GM12891 (cell line): ENCODE measurements at places on chromosomes 3 and 15.

DNA sequence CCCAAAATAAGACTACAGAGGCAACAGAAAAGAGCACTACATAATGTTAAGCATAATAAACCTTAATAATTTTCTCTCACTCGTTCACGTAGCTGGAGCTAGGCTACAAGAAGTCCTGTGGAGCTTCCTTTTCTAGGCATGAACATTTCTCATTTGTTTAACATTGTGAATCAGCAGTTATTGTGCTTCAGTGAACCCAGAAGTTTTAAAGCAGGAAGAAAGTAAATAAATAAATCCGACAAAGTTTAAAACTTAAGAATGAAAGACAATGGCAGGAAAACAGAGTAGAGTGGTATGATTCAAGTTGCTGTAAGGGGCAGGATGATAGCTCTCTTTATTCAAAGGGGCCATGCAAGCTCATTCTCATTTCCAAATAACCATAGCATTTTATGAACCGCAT is 191.8 kb downstream of the LSAMP start:
- no peak for DNase-seq

DNA sequence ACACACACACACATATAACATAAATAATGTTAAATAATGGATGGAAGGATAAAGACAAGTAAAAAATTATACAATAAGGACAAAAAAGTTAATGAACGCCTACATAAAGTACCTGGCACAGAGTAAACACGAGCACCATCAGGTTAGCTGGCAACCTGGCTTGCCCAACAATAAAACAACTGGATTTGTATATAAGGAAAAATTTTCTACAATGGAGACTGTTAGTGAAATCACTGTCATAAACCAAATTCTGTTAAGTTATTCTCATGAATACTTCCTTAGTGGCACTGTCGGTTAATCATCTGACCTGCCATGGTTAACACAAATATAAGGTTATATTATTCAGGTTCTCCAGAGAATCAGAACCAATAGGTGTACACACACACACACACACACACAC is 54.8 kb downstream of the DPH6 start:
- no peak for DNase-seq

DNA sequence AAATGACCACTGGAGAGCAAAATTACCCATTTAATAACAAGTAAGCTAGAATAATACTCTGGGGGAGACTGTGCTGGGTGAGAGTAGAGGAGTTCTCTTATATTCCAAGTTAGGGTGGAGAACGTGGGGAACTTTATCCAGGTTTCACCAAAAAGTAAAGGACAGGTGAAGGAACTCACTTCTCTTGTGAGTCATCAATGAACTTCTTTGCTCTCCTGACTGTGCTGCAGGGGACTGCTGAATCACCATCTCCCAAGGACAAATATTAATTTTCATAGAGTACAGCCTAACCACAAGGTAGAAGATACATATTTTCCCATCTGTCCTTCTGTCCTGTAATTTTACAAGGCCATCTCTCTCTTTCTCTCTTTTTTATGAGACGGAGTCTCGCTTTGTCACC is 8.3 kb upstream of the PDCD6IP start:
- DNase-seq: no peak

DNA sequence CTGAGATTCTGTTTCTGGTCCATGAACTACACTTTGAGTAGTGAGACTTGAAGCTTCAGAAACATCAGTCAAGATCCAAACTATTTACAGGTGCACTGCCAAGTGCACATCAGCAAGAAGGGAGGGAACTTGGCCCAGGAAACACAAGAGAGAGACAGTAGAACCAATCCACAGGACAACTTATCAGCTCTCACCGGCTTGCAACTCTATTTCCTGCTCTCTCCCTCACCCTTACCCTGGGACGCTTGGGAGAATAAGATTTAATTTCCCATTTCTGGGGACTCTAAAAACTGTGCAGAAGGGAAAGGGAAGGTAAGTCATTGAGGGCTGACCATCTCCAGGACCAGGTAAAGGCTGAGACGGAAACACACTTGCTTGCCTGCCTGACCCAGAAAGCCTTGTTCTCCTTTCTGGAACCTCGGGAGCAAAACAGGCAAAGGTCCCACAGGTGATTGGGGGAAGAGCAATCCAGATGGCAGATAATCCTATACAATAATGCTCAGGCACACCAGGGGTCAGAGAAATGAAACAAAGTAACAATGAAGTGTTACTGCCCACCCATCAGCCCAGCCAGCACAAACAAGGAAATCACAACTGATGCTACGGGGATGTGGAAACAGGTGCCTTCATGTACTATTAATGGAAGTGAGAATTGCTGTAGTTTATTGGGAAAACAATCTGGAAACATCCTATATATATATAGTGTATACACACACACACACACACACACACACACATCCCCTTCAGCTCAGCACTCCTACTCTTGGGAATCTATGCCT is 154.4 kb downstream of the XXYLT1 start:
- DNase-seq: no peak

DNA sequence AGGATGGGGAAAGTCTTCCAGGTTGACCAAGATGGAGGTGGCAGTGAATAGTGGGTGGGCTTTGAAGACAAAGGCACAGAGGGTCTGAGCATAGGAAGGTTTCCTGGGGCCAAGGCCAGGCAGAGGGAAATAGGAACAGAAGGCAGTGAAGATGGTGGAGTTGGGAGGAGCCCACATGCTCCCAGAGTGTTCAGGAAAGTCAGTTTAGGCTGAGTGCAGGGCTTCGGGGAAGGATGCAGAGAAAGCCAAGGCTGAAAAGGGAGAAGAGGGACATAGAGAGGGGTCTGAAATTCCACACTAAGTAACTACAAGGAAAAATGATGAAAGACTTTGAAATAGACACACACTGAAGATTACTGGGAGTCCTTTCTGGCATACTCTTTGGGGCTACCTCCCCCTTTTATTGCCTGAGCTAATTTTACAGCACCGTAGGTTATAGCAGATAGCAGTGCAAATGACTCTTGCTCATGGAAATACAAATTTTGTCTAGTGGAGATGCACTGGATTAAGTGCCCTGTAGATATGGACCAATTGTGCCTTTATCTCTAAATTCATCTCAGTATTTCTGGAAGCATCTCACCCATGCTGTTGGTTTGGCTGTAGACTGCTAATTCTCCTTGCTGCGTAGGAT is 3.8 kb downstream of the CX3CR1 start:
- DNase-seq: no peak

- DNase-seq: no peak
These were observed 21.9 kb upstream of the FRMD5 start for GRCh38 chr15:44216958-44217357.

DNA sequence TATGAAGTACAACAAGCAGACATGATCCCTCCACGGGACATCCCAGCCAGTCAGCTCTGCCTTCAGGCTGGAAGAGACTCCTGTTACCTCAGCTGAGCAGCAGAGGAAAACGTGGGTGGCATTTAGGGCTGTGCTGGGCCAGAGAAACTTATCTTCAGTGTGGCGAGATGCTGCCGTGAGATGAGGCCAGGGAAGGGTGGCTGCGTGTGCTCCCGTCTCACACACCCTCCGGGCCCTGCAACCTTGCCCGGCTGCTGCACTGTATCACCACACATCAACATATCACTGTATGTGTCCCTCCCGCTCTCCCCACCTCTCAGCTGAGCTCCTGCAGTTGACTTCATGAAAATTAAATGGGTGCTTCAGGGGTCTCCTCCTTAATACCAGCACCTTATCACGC is 23.4 kb downstream of the BMF start:
- DNase-seq: no peak

DNA sequence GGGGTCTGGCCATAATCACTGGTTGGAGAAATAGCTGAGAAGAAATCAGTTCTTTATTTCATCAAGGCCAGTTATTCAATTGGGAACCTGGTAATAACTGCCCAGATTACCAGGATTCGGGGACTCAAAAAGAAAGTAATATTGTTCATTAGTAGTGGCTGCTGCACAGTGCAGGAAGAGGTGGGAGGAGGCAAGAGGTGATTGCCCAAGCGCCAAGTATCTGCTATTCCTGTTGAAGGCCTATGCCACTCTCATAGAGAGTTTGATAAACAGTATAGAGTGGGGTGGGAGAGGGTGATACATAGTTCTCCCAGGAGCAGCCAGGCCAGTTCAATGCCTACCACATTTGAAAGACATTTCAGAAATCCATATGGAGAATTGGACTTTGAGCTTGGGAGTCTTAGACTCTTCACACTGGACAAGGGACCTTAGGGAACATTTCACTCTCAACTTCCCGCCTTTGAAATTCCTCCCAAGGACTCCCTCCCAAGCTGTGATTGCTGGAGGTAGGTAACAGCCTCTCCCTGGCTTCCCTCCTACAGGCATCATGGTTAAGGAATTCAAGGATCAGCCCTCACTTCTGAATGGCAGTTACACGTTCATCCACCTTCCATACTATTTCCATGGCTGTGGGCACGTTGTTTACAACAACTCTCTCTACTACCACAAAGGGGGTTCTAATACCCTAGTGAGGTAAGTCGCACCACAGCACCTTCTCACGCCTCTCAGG is 59.8 kb downstream of the GLDN start:
- DNase-seq: no peak

DNA sequence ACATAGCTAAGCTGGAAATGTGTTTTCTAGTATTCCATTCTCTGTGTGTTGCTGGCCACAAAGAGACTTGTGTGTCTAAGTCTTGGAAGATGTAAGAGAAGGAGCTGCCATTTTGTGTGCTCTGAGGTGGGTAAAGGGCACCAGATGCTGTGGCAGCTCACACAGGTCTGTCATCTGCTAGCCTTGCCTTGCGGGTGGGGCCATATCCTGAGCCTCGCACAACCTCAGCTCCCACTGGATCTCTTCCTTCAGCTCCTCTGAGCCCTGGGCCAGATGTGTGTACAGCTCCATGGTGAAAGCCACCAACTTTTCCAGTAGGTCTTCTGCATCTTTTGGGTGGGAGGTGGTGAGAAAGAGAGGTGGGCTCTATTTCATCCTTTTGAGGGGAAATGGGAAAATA is 6.7 kb upstream of the TMC3 start:
- DNase-seq: no peak

DNA sequence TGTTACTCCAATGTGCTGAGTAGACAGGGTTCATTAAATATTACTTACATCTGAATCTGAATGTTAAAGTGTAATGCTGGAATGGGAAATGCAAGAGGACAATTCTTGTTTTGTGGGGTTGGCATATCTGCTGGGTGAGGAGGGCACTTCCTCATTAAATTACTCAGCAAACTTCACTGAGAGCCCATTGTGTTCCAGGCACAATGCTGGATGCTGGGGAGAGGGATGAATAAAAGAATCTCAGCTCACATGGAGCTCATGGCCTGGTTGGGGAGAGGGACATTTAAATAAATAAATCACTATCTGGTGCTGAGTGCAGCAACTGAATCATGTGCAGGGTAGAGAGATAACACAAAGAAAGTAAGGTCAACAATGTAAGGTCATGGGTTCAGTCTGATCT is 199.2 kb upstream of the CFAP20DC start:
- no peak for DNase-seq

- no peak for DNase-seq
These were observed 104.1 kb upstream of the TNFAIP8L3 start for GRCh38 chr15:51198701-51199232.

DNA sequence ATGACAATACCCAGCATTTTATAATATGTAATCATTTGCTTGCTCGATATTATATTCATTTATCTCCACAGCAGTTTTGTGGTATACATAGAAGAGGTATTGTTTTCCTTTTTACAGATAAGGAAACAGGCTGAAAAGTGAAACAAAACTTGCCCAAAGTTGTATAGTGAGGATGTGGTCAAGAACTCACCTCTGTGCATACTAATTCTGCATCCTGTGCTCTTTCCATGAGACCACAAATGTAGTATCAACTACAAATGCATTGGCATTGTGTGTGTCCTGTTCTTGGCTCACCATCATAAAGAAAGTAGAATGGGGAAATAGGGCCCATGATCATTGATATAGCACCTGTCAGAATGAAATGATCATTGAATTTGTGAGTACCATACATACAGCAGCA is 167.3 kb downstream of the NECTIN3 start:
- no peak for DNase-seq

DNA sequence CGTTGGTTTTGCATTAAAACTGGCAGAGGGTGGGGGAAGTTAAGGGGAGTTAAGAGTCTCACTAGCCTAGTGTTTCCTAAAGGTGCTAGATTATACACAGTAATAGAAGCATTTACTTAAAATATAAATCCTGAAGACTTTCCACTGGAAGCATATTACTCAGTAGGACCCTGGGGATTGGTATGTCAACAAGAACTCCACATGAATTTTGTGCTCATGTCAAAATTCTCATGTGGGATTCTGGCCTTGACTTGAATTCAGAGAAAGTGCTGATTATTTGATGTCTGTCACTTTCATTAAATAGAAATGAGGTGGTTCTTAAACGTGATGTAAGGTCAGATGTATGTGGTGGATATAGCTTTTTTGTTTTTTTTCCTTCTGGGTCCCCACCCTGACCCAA is 997.2 kb downstream of the TUSC7 start:
- DNase-seq: no peak

GRCh38 chr3:123652342-123652984 is 67.6 kb upstream of the HACD2 start:
- peak; percentile 56 for DNase-seq

- no peak for DNase-seq
These were observed 12.5 kb downstream of the RBM5 start for GRCh38 chr3:50100956-50101845.

DNA sequence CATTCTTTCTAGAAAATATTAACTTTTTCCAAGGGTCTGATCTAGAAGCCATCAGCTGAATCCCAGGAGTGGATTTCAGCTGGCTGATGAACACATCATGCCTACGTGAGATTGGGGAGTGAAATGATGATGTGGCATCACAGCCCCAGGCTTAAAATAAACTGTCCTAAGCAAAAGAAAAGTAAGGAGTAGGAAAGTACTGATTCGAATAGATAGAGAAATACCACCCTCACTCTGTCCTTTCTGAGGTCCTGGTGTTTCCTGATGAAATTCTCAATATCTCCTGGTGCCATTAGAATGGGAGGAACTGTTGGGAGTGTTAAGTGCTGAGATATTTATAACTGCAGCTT is 376.8 kb upstream of the SEMA6D start:
- DNase-seq: no peak

GRCh38 chr3:185210621-185211142 is 43.2 kb downstream of the EHHADH start:
- no peak for DNase-seq

DNA sequence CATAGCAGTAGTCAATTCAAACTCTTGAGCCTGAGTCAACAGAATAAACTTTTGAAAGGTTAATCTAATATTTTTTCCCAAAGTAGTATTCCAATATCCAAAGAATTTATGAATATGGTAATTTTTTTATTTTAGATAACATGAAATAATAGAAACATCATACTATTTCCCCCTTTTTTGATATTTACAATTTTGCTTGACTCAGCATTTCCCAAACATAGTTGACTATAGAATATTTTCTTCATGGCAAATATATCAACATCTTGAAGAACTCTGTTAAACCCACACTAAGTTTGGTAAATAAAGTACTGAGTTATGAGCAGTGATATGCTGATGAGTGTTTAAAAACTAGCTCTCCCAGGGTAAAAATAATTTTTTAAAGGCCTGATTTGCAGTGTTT is 380.0 kb upstream of the ARL6 start:
- DNase-seq: no peak

DNA sequence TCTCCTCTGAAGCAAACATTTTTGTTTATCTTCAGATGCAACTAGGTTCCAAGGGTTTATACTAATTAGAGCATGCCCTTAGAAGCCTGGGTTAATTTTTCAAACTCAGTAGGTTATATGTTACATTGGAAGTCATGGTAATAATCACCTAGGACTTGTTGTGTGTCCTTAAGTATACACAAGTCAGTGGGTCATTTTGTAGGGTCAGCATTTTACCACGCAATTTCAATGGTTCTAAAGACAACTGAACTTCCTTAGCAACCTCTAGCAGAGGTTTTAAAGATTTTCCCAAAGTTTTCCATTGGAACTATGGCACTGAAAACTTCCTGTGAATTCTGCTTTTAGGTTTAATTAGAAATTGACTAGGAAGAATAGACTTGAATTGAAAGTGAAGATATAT is 99.6 kb upstream of the NANOGP8 start:
- DNase-seq: no peak
